NCI-H2107 (cell line): ENCODE measurements at places on chromosomes 7 and 10.

- DNase-seq, result no peak
Observed at GRCh38 chr7:17300012-17300411, 1.6 kb downstream of the AHR start.

GRCh38 chr10:71704816-71705215 lies 14.8 kb downstream of the C10orf105 start:
- DNase-seq, result no peak

- DNase-seq, result no peak
Observed at GRCh38 chr7:84324136-84324630, 129.6 kb upstream of the SEMA3A start.

DNA sequence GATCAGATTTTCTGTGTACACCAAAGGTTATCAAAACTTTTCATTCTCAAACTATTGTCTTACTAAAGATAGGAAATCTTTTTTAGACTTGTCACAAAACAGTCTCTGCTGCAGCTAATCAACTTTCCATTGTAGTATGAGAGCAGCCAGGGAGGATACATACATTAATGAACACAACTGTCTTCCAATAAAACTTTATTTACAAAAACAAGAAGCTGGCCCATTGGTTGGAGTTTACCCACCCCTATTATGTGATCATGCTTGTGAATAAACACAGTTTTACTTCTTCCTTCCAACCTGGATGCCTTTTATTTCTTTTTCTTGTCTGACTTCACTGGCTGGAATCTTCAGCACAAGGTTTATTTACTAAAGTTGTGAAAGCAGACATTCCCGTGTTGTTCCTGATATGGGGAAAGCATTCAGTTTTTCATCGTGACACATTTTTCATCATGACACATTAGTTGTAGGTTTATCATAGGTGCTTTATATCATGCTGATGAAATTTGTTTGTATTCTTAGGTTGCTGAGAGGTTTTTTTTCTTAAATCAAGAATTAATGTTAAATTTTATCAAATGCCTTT lies 98.5 kb upstream of the CDK13 start:
- DNase-seq, result no peak

GRCh38 chr7:151057506-151057988 lies at the start of gene CDK5:
CDK5 (minus strand) TSS chr7:151057897; CDS start chr7:151057848, 49 bp downstream.
- DNase-seq, result no peak
